HS-27A (cell line): ENCODE measurements at places on chromosomes 5 and 9.

DNA sequence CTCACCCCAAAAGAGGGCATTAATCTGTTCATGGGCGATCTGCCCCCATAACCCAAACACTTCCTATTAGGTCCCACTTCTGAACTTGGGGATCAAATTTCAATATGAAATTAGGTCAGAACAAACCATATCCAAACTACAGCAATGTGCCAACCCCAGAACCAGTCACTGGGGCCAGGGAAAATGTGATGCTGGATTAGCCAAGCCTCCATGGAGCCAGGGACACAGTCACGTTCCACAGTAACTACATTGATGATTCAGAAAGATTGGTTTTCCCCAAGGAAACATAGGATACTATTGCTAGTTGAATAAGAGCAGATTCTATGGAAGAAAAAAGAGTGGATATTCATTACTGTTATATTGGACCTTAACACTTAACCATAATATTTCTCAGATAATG, 84.2 kb downstream of the GIN1 start:
- no peak for DNase-seq

DNA sequence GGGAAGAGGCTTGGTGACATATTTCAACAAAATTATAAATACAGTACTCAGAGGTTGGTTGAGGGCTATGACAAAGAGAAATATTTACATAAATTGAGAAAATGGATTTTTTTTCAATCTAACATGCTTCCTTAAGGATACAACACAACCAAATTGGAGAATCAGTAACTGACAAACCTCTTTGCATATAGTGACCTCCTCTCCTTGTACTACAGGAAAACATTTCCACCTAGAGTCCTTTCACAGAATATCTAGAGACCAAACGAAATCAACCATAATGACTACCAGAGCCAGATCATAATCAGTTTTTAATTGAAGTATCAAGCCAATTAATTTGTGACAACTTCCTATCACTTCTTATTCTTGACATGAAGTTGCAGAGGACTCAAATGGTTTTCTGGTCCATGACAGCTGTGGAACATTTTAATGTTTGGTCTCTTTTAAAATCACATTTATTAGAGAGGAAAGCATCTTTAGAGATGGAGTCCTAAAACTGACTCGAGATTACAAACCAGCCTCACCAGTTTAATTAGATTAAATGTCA, 1636.5 kb upstream of the C9orf72 start:
- no peak for DNase-seq

DNA sequence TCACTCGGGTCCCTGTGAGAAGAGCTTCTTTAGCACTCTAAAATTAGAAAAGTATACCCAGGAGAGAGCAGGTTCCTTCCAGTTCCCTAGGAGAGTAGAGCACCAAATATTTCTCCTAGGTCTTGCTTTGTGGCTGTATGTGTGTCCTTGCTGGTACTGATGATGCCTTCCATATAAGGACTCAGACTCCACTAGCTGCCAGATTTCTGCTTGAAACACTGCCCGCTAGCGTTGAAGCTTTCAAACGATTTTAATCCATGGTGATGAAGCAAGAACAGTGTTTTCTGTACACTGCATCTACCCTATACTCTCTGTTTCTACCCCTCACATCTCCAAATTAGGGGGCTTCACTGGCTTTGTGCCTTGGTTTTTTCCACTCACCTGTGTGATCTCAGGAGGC, 2.4 kb upstream of the SMC2 start:
- no peak for DNase-seq

DNA sequence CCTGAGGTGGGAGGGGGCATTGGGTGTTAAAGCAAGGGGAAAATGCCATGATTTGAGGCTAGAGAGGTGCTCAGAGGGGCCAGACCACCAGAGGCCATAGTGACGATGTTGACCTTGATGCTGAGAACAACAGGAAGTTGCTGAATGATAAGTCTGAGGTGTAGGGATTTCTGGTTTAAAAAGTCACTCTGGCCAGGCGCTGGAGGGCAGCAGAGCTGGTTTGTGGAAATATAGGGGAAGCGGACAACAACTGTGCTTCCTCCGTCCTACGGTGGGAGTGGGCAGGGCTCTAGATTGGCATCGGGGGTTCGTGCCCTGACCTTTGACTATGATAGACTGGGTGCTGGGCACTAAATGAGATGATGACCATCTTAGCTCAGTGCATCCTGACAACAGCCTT, 44.7 kb downstream of the STOM start:
- DNase-seq, result no peak

DNA sequence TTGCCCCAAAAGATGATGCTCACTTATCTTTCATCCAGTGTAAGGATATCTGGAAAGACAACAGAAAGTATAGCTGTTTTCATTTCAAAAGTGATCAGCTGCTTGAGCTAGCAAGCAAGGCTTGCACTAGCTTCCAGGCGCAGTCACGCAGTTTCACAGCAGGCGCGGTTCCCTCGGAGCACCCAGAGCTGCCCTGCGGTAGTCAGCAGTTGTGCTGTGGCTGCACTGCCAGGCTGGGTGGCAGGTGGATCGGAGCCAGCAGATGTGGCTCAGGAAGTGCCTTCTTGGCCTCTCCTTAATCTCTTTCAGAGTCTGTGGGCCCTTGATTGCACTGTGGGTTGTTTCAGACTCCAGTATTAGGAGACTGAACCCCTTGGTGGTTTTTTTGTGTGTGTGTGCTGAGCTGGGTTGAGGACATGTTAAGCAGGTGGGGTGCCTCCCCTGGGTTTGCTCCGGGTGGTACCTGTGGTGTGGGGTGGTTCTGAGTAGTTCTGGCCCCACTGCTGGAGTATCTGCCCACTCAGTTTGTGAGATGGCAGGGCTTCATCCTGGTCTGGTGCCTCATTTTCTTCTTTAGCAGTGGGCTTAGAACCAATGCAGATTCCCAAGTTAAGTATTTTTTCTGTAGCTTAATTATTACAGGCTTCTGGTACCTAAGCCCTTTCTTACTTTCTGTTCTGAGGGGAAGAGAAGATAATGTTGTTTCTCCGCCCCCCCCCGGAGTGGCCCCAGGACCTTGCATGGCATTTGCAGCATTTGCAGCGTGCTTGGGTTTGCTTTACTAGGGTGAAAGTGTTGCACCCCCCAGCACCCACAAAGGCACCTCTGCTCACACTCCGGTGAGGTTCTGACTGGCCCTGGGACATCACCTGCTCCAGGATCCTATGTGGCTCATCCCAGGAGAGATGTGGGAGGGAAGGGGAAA, 16.4 kb downstream of the TENT4A start:
- no peak for DNase-seq

DNA sequence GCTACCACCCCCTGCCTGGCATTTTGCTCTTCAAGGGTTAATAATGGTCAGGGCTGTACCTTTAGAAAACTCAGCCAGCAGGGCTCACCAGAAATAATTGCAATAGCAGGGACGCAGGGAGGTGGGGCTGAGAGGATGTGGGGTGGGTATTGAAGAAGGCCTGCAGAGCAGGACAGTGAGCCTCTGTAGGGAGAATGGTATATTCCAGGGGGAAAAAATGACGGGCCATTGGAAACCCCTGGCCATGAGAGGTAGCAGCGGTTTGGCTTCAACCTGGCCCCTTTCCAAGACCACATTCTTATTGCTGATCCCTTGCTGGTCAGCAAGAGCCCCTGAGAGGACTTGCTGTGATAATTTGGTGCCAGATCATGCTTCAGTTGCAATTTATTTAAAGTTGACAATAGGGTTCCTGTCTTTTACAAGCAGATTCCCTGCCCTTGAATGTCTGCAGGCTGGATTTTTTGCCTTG, 36.7 kb upstream of the CTNNA1 start:
- no peak for DNase-seq

DNA sequence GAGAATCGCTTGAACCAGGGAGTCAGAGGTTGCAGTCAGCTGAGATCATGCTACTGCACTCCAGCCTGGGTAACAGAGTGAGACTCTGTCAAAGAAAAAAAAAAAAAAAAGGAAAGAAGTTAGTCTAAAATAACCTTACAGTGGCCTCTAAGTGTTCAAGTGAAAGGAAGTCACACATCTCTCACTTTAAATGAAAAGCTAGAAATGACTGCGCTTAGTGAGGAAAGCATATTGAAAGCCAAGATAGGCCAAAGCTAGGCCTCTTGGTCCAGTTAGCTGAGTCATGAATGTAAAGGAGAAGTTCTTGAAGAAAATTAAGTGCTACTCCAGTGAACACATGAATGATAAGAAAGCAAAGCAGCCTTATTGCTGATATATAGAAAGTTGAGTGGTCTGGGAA, 38.1 kb downstream of the ITGA1 start:
- DNase-seq, result no peak

- DNase-seq, result no peak
Measured at GRCh38 chr9:136462664-136463063, 20.2 kb downstream of the SEC16A start.

- DNase-seq, result no peak
Measured at GRCh38 chr5:143025971-143026370, 255.8 kb downstream of the ARHGAP26 start.

- DNase-seq, result no peak
Measured at GRCh38 chr9:70127036-70127435, 83.4 kb downstream of the MAMDC2 start.

GRCh38 chr5:9626955-9627354, 3.2 kb downstream of the TAS2R1 start:
- no peak for DNase-seq

DNA sequence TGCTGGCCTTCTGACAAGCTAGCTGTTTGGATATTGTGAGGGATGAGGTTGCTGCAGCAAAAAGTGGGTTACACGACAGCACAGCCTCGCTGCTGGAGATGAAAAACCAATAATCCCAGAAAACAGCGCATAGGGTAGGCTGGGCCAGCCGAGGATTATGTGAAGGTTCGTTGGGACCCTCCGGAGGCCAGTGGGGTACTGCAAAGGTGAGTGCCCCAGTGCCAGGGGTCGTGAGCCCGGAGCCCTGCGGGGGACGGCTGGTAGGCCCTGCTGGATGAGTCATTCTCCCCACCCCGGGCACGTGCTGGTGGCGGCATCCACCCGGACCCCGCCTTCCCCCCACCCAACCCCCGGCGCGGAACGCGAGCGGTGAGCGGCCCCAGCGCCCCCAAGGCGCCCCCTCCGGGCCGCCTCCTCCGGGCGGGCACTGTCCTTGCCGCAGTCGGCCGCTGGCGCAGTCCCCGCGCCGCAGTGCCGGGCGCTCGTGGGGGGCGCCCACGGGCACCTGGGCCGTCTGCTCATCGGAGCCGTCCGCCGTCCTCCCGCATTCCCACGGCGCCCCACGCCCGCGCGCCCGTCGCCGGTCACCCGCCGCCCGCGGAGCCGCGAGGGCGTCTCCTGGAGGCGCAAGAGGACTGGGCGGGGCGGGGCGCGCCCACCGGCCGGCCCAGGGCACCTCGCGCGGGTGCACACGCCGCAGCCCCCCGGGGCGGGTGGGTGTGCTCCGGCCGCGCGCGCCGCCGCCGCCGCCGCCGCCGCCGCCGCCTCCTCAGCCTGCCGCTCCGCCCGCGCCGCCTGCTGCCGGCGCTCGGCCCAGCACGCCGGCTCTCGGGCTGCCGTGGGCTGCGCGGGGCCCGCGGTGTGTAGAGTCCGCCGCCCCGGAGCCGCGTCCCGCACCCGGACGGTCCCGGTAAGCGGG, at the start of gene PHF24:
Gene PHF24 (plus strand): TSS at position 794 of the 919 bp plus-strand sequence. CDS start 13,014 bp downstream, outside the sequence.
- DNase-seq, result no peak

DNA sequence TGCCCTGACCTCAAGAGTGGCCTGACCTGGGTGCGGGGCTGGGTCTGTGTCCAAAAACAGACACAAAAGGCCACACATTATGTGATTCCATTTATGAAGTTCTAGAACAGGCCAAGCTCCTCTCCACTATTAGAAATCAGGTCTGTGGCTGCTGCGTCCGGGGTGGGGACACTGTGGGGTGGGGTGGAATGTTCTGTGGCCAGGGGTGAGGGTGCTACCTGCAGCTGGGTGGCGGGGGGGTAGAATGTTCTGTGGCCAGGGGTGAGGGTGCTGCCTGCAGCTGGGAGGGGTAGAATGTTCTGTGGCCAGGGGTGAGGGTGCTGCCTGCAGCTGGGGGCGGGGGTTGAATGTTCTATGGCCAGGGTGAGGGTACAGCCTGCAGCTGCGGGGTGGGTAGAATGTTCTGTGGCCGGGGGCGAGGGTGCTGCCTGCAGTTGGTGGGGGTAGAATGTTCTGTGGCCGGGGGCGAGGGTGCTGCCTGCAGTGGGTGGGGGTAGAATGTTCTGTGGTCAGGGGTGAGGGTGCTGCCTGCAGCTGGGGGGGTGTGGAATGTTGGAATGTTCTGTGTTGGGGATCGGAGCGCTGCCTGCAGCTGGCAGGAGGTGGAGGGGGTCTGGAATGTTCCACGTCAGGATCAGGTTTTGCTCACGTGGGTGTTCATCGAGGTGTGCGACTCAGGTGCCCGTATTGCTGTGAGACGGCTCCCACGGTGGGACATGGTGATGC, 8.3 kb downstream of the LCN12 start:
- DNase-seq, result no peak

GRCh38 chr9:27664121-27664779, 91.0 kb upstream of the C9orf72 start:
- DNase-seq, result no peak

- DNase-seq, result no peak
Measured at GRCh38 chr5:116671211-116671736, 96.7 kb upstream of the SEMA6A start.

- DNase-seq, result no peak
Measured at GRCh38 chr5:103487822-103488493, 74.6 kb downstream of the NUDT12 start.

GRCh38 chr5:175692235-175692995, 34.5 kb downstream of the HRH2 start:
- no peak for DNase-seq

GRCh38 chr5:109676920-109677319, 12.8 kb upstream of the MAN2A1 start:
- DNase-seq, result no peak

- no peak for DNase-seq
Measured at GRCh38 chr5:157520911-157521703, 54.5 kb downstream of the ADAM19 start.

- DNase-seq, result no peak
Measured at GRCh38 chr9:94697972-94698581, 28.4 kb upstream of the AOPEP start.

GRCh38 chr5:133799571-133800237, 168.7 kb downstream of the C5orf15 start:
- DNase-seq, result no peak

DNA sequence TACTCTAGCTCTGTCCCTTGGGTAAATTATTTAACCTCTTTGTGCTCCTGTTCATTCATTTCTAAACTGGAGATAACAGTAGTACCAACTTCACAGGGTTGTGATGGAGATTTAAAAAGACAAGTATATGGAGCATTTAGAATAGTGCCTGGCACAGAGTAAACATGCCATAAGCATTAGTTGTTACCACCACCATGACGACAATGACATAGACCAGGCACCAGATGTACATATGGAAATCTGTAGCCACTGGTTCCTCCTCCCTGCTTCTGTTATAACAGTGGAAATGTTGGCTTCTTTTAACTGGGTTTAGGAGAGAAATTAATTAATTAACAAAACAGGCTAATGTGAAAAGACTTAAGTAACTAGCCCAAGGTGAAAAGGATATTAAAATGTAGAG, 217.5 kb downstream of the DENND1A start:
- no peak for DNase-seq
